MCF 10A (cell line): ENCODE measurements at places on chromosomes 2 and 18. TPM values are rescaled to one million over a fixed set of nuclear protein-coding genes. Genes with fewer than 3 reads are reported as not detected.

DNA sequence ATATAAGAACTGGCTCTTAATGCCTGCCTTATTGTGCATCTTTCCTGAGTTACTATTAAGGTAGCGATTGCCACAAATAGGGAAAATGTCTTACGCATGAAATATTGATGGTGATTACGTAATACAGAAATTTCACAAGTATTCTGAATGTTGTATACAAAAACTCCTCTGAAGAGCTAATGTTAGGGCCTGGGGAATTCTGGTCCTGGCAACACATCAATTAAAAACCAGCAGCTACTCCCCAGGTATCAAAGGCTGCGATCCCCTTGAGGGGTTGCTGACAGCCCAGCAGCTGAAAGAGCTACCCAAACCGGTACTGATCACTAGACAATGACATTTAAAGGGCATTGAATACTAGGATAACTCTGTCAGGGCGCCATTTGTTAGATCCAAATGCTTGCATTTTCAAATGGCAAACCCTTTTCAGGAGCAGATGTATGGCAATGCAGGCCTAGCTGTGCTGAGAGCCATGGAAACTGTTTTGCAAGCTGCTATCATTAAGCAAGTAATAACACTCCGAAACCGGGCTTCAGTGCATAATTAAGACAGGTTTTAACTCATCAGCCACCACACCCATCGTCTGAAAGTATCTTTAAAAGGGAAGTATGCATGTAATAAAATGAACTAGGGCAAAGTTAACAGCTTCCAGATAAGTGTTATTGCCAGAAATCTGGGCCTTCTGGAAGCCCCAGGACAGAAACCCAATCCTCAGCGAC is 78.4 kb downstream of the CLHC1 start:
- DNase-seq = peak; percentile 71

GRCh38 chr2:43269706-43270105 is 43.3 kb upstream of the ZFP36L2 start:
- peak; percentile 42 for DNase-seq

DNA sequence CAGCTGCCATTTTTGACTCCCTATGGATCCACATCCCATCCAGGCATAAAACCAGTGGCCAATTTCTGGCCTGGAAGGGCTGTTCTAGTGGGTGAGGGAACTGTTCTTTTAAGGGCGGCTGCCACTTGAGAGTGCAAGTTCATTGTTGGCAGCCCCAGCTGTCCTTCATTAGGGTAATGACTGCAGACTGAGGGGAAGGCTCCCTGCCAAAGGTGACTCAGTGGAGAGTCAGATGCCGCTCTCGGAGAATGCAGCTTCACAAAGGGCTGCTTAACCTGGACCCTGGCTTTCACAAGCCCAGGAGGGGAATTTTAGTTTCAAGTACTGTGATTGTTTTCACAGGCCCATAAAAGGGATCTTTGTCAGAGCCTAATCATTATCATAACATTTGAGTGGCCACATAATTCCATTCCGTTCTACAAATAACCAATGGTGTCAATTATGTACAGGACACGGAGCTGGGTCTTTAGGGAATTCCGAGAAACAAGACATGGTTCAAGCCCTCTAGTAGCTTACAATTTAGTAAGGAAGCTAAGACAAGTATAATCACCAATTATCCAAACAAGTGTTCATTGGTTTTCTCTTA is 235.7 kb downstream of the CDCA7 start:
- peak; percentile 98 for DNase-seq

DNA sequence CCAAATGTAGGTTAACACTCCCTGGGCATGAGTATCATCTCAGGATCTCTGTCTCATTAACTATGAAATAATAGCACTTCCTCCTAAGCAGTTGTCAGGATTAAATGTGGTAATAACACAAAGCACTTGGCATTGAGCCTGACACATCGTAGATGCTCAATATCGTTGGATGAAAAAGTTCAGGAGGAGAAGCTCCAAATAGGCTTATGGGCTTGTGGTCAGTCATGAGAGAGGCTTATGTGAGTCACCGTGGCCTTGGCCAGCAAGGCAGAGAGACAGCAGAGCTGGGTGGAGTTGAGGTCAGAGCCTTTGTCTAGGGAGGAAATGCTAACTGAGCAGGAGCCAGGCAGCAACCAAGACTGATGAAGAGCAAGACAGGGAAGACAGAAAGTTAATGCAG is 68.3 kb upstream of the PPM1B start:
- peak; percentile 89 for DNase-seq

DNA sequence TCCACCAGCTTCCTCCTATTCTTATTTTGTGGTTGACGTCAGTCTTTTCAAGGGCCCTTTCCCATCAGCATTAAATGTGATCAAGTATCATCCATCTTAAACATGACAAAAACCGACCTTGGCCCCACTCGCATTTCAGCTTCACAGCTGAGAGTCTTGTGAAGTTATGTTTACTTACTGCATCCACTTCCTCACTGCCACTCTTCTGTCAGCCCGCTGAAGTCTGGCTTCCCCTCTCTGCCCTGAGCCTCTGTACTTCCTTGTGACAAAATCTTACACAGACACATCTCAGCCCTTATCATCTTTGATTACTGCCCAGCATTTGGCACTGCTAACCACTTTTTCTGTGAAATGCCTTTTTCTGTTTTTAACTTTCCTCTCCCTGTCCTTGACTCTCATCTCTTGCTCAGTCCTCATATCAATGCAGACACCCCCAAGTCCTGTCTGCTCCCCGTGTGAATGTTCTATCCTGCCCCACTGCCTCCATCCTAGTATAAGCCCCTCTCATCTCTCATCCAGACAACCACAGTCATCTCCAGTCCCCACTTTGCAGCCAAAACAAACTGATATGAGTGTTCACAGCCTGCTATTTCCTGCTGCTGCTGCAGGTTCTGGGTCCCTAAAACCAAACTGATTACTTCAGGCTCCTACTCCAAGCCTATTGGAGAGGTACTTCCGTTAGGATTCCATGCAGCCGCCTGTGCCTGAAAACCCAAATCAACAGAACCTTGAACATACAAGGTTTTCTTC is 31.4 kb downstream of the FOSL2 start:
- no peak for DNase-seq

- DNase-seq = no peak
Measured at GRCh38 chr18:36872329-36872728, 43.4 kb downstream of the KIAA1328 start.

DNA sequence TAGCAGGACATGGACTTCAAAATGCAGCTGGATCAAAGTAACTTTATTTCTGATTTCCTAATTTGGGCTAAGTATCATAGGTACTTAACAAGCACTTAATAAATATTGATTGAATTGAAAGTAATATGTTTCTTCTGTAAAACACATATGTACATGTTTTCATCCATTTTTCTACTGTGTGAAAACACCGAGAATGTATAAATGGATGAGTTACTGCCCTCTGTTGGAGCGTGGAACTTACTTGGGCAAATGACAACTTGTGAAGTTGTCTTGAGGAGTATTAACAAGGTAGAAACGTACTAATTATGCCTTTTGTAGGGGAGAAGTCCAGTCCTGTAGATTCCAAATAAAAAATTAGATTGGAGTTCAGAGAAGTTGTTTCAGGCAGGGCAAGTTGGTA is 87.2 kb downstream of the PHLPP1 start:
- peak; percentile 47 for DNase-seq

DNA sequence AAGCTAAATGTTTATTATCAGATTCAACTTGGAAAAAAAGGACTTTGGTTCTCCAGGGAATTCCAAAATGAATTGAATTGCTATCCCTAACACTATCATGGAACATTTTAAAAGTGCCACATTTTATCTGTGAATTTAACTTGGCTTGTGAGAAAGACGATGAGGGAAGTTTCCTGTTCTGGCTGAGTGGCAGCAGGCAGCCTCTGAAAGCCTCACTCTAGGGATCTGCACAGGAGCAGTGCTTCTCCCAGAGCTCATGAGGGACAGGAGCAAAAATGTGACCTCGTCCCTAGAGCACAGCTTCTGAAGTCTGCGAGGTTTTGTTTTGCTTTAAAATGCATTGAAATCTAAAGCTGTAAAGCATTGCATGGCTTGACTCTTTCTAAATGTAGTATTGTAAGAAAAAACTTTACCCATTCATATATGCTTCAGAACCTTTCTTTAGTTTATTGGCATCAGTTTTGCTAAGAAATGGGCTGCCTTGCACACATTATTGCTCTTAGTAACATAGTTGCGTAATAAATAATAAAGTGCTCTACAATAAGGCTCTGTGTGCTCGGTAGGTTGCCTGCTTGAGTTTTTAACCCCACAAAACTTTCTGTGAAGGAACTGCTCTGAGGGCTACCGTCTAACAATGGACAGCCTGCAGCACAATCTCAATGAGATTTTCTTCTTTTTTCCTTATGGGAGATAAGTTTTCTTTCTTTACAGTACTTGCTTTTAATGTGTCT is 136.2 kb upstream of the CDCA7 start:
- no peak for DNase-seq

- DNase-seq = no peak
Measured at GRCh38 chr2:240386326-240386725, 49.1 kb upstream of the GPC1 start.

DNA sequence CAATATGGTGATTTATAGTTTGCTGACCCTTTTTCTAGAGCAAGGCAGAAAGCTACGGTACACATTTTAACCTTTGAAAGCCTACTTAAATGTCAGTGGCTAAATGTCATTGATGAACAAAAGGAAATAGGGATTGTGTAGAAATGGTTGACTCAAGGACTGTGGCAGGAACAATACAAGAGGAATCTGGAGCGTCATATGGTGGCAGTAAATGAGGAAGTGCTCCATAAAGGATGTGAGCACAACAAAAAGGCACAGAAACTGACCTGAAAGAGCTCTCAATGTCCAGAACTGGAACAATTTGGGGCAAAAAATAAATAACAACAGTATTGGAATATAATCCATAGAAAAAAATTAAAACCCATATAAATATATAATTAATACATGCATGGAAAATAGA is 443.9 kb upstream of the VRK2 start:
- DNase-seq = no peak

DNA sequence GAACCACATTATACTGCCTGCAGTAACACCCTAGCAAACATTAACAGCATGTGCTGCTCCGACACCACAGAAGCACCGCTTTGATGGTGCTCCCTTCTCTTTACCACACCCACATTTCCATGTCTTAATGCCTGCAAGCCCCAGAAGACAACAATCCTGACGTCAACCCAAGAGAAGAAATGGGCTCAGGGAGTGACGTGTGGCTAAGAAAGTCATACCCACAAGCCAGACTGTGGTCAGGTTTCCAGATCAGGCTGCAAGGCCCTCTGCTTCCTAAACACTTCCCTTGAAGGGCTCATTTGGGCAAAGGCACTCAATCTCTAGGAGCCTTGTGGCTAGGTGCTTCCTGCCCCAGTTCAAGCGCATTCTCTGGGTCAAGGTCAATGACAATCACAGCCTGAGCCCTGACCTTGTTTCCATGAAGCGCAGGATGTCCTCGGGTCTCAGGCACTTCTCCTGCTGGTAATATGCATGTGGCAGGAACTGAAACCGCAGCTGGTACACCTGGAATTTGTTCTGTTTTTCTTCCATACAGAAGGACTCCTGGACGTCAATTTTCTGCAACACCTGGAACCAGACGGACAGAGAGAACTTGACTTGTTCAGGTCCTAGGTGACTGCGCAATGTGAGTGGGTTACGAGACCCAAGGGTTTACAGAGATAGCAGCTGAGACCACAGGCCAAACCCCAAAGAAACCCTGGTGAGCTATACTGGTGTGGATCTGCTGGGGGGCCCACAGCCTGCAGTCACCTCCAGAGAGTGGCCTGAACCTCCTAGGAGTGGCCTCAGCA is 67.2 kb downstream of the POLR1A start:
- no peak for DNase-seq

- no peak for DNase-seq
Measured at GRCh38 chr2:231884438-231885140, 41.6 kb downstream of the NPPC start.

DNA sequence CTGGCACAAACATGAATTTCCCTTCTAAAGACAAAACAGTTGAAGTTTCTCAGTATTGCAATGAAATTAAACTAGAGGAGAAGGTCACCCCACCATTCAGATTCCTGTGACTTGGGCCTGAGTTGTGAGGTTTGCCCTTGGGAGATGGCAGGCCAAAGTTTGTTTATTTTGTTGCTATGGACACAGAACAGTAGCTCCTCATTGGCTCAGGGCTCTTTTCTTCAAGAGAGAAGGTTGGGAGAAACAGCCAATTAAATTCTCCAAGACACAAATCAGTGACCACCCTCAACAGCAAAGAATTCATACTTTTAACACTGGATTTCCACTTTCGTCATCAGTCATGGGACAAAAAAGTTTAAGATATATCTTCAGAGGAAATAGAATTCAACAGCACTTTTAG is at the start of gene FLACC1:
TSS of gene FLACC1 (minus strand) at position 125 of the 400 bp plus-strand sequence. CDS start 5,941 bp downstream, outside the sequence.
- DNase-seq = peak; percentile 29

GRCh38 chr2:45282646-45283045 is 273.4 kb upstream of the SIX2 start:
- DNase-seq = peak; percentile 87

DNA sequence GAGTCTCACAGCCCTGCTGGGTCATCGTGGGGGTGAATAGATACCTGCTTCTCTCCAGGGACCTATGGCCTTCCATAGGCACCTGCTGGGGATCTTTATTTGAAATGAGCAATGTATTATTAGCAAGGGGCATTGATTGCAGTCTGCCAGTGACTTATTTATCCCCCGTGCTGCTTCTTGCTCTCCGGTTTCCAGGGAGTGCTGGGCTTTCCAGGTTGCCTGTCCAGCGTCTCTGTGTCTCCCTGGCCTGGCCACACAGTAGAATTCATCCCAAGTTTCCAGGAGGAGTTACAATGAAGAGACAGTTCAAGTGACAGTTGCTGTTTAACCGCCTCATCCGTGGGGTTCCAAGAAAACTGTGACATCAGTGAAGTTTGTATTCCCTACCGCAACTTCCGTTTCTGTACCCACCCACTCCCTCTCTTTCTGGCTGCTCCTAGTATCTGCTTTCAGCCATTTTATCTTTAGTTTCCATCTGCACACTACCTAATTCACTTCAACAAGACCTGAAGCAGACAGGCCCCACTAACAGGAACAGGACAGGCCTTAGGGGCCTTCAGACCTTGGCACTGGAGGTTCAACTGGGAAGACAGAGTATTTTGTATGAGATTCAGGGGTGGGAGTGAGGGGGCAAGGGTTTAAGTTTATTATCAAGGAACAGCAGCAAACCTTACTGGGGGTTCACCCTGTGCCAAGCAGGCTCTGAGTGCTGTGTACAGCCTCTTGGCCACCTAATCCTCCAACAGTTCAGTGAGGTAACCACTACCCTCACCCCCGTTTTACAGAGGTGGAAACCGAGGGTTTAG is 134.8 kb downstream of the PRKCE start:
- DNase-seq = no peak

DNA sequence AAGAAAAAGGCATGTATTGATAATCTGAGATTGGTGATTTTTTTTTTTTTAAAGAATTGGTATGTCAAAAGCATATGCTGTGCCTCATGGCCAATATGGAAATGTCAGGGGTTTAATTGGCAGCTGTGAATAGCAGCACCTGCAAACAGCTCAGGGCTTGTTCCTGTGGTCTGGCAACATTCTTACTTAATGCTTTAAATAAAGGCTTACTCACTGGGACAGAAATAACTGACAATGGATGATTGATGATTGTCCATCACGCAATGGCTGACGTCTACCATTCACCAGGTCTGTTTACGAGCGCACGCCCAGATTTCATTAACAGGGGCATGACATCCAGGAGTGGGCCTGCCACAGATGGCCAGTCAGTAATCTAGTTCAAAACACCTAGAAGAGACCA is 66.7 kb downstream of the ETAA1 start:
- DNase-seq = peak; percentile 97

Gene LAMA1
- 9.6 and 11.3 TPM in 2 replicates for total RNA-seq

Gene HOXD10
- total RNA-seq = not detected in 2 replicates

Gene ANTXR1
- total RNA-seq = 33.1 and 33.8 TPM in 2 replicates

Gene LRATD1
- 2.2 and 4.7 TPM in 2 replicates for total RNA-seq

Gene CCDC141
- not detected in 2 replicates for total RNA-seq
